ENCODE measurements at places on chromosomes 5 and 9. TPM values are rescaled to one million over a fixed set of nuclear protein-coding genes. Genes with fewer than 3 reads are reported as not detected.

Gene SLC25A2
- not detected for total RNA-seq

Gene SLC34A3
- total RNA-seq, result 0.07 TPM

Gene ARSI
- total RNA-seq, result 34.3 TPM

Gene NUTM2G
- not detected for total RNA-seq

Gene PCDHB11
- 0.08 TPM for total RNA-seq

Gene IL5
- total RNA-seq, result not detected

Gene SHISAL2B
- total RNA-seq, result not detected

Gene SPINK7
- total RNA-seq, result not detected

Gene CTSV
- total RNA-seq, result 13.0 TPM

Gene CENPK
- 30.9 TPM for total RNA-seq

Gene PDLIM4
- 0.45 TPM for total RNA-seq

Gene PCDHA1
- 0.29 TPM for total RNA-seq

Gene TRIM7
- 29.9 TPM for total RNA-seq

Gene CBY3
- total RNA-seq, result not detected

Gene ZNF883
- 0.85 TPM for total RNA-seq

Gene FOXD4
- 0.23 TPM for total RNA-seq

Gene RCL1
- 47.8 TPM for total RNA-seq

Gene KCNV2
- not detected for total RNA-seq

Gene HTR4
- not detected for total RNA-seq

Gene MVB12B
- 7.8 TPM for total RNA-seq

Gene CTNND2
- total RNA-seq, result not detected

Gene S100Z
- total RNA-seq, result not detected

Gene GFI1B
- total RNA-seq, result 0.10 TPM

Gene TOMM5
- total RNA-seq, result 326 TPM

Gene LCN2
- 3.7 TPM for total RNA-seq

Gene FPGS
- total RNA-seq, result 49.1 TPM

Gene PCDHA11
- 0.29 TPM for total RNA-seq

Gene CATSPER3
- 0.22 TPM for total RNA-seq

Gene PLEKHG4B
- total RNA-seq, result 1.3 TPM

Gene TMEM215
- not detected for total RNA-seq

Gene RLN2
- 0.29 TPM for total RNA-seq

Gene BTNL8
- total RNA-seq, result not detected

Gene NDUFAF2
- 75.5 TPM for total RNA-seq

Gene PROB1
- 0.20 TPM for total RNA-seq

Gene MGAT4B
- total RNA-seq, result 204 TPM

Gene NDUFS6
- 112 TPM for total RNA-seq

Gene CCDC152
- total RNA-seq, result not detected

Gene STPG3
- not detected for total RNA-seq

Gene TAF11L10
- not detected for total RNA-seq

Gene USP20
- total RNA-seq, result 4.1 TPM

Measured in A549 treated with Hydrocortisone at 1 μM for 4 hours (cell line).